Activated gamma-delta T cell treated with anti-CD3 and anti-CD28 coated beads, Interleukin-2, amount 50 U/mL, for 16 hours (primary cell): ENCODE measurements at places on chromosomes 16 and 17.

DNA sequence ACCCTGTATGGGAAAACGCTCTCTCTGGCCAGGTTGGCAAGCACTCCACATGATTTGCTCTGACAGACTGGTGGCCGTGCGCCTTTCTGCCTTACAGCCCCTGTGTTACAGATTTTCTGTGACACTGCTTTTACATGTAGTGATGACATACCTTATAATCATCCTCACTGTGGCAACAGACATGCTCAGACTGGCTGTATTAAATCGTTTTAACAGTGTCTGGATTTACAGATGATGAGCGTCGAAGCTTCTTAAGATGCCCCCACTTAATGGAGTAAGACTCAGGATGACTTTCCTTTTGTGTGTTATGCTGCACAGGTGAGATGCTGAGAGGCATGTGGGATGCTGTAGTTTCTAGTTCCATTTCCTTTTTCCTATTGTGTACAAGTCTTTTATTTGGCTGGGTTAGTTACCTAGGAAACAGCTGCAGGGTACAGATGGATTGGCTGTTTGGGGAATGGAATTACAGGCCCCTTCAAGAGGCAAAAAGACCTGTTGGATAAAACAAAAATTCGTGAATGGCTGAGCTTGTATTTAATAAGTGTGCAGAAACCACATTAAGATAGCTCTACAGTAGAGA lies 20.9 kb upstream of the VWA3A start:
- no peak for DNase-seq

- DNase-seq: no peak
Observed at GRCh38 chr17:34248511-34249024, 6.5 kb upstream of the CCL2 start.

DNA sequence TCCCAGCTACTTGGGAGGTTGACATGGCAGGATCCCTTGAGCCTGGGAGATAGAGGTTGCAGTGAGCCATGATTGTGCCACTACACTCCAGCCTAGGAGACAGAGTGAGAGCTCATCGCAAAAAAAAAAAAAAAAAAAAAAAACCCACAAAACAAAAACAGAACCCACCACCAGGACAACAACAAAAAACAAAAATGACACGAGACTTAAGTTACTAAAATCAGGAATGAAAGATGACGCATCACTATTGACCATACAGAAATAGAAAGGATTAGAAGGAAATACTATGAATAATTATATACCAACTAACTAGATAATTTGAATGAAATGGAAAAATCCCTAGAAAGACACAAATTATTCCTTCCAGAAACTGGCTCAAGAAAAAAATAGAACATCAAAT lies 432.4 kb upstream of the PMFBP1 start:
- no peak for DNase-seq

DNA sequence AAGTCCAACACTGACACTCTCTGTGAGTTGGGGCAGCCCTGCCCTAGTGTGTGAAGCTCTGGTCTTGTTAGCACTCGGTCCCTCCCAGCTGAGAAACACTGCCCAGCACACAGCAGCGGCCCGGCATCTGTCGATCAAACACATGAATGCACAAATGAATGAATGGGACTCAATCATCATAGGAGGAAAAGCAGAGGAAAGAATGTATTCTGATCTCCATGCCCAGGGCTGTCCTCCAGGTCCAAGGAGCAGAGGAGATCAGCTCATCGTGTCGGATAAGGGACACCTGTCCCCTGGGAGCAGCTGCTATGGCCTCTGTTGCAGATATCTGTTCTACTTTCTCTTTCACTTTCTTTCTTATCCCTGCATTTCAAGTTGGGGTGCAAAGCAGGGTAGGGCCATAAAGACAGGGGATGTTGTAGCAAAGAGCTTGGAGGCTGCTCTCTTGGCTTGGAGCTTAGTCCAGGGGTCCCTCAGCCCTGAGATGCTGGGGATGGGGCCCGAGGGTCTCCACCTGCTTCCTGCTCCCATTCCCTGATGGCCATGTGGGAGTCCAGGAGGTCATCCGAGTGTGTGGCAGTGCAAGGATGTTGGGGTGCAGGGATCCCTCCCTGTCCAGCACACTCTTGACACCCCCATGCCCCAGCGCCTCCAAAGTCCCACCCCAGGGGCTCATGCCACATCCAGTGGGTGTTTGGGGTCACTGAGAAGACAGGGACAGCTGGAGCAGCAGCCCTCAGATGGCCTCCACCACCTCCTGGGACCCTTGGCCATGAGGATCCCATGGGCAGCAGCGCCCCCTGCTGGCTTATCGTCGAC lies 88.2 kb downstream of the IRF8 start:
- peak; percentile 18 for DNase-seq

GRCh38 chr16:69199382-69199781 lies 12.4 kb downstream of the SNTB2 start:
- DNase-seq: no peak

GRCh38 chr17:67130768-67131167 lies 86.4 kb downstream of the CACNG1 start:
- no peak for DNase-seq

DNA sequence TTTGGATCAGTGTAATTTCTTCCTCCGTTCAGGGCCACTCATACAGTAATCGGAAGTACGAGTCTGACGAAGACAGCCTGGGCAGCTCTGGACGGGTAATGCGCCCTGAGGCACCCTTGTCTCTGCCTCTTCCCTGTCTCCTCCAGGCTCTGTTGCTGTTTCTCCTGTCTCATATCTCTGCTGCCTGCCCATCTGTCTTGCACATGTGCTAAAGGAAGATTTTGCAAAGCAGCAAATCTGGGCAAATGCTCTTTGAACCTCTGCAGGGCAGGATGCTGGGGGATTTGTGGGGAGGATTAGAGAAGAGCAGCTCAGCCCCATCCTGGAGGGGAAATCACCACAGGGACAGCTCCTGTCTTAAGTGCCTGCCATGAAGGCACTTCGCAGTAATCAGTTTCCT lies 32.4 kb upstream of the POLR3E start:
- DNase-seq: no peak

DNA sequence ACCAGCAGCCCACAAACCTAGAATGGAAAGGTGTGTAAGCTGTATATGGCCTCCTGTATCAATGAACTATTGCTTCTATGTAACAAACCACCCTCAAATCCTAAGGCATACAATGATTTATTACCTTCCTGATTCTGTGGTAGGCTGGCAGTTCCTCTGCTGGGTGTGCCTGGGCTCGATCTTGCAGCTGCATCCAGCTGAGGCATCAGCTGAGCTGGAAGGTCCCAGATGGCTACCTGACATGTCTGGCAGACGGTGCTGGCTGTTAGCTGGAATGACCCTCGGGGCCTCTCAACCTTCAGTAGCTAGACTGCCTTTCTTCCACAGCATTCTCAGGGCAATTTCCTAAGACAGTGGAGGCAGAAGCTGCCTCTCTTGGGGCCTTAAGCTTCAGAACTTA lies 152.7 kb downstream of the RAB11FIP4 start:
- no peak for DNase-seq

DNA sequence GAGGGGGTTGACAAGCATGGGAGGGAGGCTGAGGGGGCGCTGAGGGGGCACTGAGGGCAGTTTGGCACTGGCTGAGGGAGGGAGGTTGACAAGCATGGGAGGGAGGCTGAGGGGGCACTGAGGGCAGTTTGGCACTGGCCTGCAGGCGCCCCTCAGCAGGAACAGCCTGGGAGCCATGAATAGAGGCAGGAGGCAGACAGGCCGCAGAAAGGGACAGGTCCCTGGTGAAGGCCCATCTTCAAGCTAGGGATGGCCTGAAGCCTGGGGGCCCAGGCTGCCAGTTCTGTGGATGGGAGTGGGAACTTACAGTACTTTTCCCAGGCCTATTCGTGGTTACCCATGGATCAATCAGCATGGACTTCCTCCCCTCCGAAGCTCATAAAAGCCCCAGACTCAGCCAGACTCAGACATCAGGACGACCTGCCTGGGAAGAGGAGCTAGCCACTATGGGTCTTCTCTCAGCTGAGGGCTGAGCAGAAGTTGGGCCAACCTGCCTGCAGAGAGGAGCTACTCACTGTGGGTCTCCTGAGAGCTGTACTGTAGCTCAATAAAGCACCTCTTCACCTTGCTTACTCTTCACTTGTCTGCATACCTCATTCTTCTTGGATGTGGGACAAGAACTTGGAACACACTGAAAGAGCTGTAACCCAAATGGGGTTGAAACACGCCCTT lies 72.8 kb upstream of the BRD7 start:
- DNase-seq: no peak

- DNase-seq: no peak
Observed at GRCh38 chr17:31631766-31632165, 227.3 kb downstream of the COPRS start.

DNA sequence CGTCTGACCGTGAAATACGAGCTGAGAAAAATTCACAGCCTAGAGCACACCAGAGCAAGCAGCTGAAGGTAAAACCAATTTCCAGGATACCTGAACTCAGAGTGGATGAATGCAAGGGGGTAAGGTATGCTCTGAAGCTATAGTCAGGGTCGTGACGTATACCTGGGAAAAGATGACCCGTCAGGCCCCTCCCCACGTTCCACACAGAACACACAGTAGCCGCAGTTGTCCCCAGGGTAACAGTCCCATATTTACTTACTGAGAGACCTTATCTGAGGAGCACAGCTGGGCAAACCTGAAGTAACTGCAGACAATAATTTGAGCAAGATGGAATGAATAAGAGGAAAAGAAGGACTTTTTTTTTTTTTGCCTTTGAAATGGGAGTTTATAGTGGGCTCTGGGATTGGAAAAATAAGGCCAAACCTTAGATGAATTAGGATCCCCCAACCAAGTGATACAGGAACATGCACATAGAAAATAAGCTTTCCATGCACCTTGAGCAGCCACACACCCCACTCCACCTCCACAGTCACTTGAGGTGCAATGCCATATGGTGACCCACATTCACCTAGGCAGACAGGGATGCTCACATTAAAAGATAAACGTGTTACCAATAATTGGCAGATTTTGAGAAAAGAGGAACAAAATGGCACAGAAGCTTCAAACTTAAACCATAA lies 38.0 kb downstream of the ABCA6 start:
- DNase-seq: no peak

- DNase-seq: no peak
Observed at GRCh38 chr17:75295201-75296158, 6.2 kb upstream of the SLC25A19 start.

- no peak for DNase-seq
Observed at GRCh38 chr17:64599827-64600226, 62.3 kb downstream of the SMURF2 start.

GRCh38 chr17:55023626-55024025 lies 55.1 kb downstream of the STXBP4 start:
- DNase-seq: no peak

DNA sequence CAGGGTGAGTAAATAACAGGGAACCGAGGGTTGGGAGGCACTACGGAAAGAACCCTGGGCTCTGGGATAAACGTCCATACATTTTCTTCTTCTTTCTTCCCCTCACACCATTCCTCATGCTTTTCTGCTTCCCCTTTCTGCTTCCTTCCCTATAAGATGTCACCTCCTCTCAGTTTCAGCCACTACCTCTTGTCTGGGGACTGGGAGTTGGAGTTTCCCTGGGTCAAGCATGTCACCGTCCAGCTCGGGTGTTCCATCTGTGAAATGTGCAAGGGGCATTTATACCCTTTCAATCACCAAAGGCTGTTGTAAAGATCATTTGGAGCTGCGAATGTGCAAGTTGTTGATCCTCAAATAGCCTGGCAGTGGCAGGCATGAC lies 17.5 kb upstream of the CCL22 start:
- DNase-seq: no peak

DNA sequence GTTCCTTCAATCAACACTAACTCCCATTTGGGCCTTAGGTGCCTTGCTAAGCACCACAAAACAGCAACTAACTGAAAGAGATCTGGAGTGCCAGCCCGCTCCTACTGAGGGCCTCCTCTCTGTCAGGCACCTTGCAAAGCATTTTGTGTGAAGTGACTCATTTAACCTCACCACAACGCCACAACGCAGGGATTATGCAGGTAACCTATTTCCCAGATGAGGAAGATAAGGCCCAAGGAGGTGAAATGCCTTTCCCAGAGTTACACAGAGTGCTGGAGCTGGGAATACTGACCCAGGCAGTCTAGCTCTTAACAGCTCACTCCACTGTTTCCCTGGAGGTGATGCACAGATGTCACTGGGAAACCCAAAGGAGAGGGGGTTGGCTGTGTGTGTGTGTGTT lies 32.8 kb downstream of the DRC3 start:
- DNase-seq: no peak

DNA sequence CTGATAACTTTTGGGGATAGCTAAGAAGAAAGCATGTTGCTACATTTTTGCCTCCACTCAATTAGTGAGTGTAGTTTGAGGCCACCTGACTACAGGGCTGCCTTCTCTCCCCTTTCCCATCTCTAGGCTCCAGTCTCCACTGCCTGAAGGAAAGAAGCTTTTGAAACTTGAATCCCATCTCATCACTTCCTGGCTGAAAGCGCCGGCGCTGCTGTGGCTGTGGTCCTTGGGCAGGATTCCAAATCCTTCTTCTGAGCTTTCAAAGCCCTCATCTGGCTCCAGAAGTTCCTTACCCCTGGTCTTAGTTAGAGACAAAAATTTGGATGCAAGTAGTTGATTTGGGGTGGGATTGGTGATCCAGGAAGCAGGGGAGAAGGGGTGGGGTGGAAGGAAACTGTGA lies 119.4 kb downstream of the FOXL1 start:
- no peak for DNase-seq

- DNase-seq: no peak
Observed at GRCh38 chr16:73874324-73874723, 422.3 kb upstream of the PSMD7 start.

GRCh38 chr16:3094289-3095027 lies 4.6 kb downstream of the ZSCAN10 start:
- no peak for DNase-seq

GRCh38 chr16:20507280-20507679 lies 56.0 kb downstream of the ACSM2A start:
- DNase-seq: no peak

DNA sequence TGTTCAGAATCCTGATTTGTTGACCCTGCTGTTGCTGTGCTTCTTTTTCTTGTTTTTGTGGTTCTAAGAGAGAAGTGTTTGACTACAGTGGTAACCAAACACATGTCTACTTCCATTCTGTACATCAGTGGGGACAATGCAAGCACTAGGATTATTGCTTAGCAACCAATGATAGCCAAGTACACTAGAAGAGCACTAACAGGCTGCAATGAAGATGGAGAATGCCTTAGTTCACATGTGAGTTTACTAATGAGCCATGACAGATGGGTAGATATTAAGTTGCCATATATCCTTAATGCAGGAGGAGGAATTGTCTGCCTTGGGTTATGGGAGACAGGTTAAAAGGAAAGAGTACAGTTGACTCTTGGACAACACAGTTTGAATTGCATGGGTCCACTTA lies 8.3 kb downstream of the EFCAB5 start:
- DNase-seq: no peak

GRCh38 chr16:48596326-48596725 lies 13.7 kb downstream of the N4BP1 start:
- peak; percentile 57 for DNase-seq

DNA sequence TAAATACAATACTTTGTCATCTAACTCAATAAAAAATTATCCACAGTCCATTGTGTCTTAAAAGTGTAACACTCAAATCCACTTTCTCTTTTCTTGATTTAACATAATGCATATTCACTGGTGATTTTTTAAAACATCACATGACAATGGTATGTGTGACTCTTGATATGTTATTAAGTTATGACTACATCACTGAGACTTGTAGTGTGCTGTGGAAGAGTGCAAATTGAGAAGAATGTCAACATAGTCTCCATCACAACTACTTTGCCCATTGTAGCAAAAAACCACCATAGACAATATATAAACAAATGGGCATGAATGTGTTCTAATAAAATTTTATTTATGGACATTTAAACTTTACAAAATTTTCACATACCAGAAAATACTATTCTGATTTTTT lies 380.7 kb upstream of the PMFBP1 start:
- DNase-seq: no peak

- peak; percentile 92 for DNase-seq
Observed at GRCh38 chr17:7241783-7242716, at the start of gene GABARAP. Gene GABARAP, minus strand, starts transcription at chr17:7242449. Its CDS starts 119 bp downstream, at chr17:7242330.
